ENCODE measurements at places on chromosomes 2 and 18. TPM values are rescaled to one million over a fixed set of nuclear protein-coding genes. Genes with fewer than 3 reads are reported as not detected.

DNA sequence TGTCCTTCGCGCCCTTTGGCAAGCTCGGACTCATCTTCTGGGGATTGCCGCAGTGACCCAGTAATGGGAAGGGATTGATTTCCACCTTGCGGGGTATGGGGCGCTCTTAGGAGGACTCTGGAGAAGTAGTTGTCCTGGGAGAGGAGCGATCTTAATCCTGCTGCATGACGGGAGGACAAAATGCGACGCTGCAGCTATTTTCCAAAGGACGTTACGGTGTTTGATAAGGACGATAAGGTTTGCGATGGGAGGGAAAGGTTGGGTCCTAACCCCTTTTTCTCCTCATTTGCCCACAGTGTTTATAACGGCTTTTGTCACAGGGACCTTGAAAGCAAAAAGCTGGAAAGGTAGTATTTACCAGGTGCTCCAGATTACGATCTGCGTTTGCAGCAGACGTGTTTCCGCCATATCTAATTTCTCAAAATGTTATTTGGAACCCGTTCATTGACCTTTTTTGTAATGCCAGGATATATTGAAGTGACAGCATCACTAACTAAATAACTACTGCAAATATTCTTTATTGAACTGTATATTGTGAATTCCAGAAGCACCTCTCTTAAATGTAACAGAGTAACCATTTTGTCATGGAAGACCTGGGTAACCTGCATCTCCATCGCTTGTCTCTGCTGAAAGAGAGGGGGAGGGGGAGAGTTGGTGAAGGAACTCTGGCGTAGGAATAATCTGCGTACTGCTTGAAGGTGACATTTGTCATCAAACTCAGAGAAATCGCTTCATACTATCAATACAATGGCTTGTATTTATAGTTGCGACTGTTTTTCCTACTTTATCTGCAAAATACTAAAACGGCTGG is 590 bp downstream of the MDH1 start:
- no peak for DNase-seq

The STAT4 gene
- total RNA-seq = 5.3 TPM

The MYL1 gene
- 0.42 TPM for total RNA-seq

GRCh38 chr2:143833015-143833660 is 686.8 kb downstream of the ZEB2 start:
- DNase-seq = no peak

DNA sequence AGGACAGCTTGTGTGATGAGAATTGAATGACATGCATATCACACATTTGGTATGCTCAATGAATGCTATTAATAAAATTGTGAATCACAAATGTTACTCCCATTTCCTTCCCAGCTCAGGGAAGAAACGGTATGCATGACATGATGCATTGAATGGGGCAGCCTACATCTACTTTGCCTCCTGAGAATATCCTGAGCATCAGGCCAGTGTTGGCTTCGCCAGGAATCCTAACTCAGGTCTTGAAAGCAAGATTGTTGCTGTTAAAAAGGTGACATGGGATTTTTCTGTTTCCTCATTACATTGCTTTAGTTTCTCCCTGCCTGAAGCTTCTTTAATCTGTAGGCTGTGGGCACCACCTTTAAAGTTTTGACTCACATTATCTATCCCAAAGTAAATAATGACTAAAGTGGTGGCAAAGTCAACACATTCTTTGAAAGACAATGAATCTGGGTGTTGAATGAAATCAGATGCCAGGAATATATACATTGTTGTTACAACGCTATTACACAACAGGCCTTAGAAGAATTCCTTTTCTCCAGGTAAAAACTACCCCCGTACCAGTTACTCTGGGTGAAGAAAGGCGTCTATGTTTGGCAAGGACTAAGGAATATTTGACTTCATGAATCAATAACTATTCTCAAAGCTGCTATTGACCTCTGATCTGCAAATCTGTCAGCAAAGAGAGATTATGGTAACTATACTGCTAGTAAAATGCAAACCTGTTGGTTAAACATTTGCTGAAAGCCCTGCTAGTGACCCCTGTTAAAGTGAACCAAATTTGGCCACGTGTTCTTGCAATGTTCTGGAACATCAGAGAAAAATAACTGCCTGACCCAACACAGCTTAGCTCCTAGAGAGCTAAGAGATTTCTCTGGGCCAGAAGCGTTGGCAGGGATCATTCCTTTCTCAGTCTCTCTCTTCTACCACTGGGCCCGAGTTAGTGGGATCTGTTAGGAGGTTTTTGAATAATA is 30.5 kb upstream of the NEDD4L start:
- DNase-seq = no peak

DNA sequence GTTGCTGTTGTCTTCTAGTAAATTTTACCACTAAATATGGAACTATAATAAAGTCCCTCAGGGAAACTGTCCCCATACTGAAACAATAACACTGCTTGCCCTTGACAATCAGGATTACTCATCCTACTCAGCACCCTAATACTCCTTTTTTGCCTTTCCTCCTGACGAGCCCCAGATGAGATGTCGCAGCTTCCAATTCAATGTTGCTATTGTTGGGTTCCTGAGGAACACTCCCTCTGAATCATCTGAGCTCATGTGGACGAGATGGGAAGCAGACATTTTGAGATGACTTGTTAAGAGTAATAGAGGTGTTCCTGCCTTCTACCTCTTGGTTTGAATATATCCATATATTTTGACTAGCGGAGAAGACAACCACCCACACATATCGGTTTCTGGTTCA is 187.8 kb upstream of the FAM98A start:
- no peak for DNase-seq

GRCh38 chr2:22497064-22497463 is 887.9 kb upstream of the KLHL29 start:
- DNase-seq = no peak

GRCh38 chr2:173307293-173307692 is 47.4 kb upstream of the CDCA7 start:
- no peak for DNase-seq

The RESP18 gene
- total RNA-seq = not detected

DNA sequence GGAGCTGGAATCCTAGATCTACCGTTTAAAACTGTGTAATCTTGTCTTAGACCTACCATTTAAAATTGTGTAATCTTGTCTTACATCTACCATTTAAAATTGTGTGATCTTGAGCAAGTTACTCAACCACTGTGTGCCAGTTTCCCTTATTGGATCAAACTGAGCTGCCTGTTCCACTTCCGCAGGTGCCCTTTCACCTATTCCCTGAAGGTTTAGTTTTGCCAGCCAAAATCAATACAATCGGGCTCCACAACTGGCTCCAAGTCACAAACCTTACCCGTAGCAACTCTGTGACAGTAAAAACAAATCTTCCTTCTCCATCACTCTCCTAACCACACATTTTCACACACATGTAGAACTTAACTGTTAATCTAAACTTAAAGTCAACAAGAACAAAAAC is 20.1 kb downstream of the DOCK10 start:
- DNase-seq = no peak

DNA sequence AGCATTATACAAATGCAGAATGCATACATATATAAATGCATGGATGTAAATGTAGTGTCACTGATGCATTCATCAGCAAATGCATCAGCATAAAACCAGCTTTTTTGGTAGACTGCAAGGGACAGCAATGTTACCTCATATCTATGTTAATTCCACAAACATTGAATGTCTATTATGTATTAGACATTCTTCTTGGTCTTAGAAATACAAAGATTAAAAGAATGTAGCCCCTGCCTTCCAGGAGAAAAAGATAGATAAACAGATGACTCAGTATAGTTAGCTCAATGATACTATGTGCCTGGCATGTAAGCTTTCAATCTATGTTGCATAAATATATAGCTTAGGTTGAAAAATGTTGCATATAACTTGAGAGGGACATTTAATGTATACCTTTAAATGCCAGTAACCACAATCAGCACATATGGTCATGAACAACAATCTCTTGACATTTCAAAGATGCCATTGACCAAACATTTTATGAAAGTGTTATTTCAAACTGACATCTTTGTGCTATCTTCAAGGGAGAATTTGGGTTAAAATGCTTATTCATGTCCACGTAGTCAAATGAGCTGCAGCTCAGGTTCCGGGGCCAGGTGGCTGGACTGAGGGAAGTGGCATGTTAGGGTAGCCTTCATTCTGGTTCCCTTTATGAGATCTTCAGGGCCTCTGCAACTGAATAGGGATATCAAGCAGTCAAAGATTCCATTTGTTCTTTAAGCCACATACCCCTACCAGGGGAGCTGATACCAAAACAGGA is 45.2 kb upstream of the GCG start:
- DNase-seq = no peak

- no peak for DNase-seq
Observed at GRCh38 chr2:69559442-69560146, 83.9 kb downstream of the AAK1 start.

GRCh38 chr18:61785588-61785987 is 107.2 kb downstream of the RNF152 start:
- DNase-seq = no peak

DNA sequence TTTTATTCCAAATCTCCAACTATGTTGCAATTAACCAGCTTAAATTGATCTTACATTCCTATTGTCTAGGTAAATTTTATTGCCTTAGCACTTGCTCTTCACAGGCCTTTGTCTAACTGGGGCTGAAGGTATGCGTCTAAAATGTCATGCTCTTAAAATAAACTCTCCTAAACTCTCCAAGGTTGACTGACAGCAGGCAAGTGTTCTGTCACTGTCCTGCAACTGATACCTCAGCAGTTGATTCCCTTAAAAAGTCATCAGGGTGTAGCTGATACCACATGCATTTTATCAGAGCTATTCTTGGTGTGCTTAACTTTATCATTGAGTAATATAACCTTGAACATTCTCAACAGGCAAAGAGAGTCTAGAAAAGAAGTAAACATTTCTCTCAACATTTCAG is 680 bp downstream of the TTN start:
- no peak for DNase-seq

The GLB1L gene
- 9.9 TPM for total RNA-seq

- DNase-seq = peak; percentile 7
Observed at GRCh38 chr2:70684846-70685622, 83.0 kb downstream of the ADD2 start.

DNA sequence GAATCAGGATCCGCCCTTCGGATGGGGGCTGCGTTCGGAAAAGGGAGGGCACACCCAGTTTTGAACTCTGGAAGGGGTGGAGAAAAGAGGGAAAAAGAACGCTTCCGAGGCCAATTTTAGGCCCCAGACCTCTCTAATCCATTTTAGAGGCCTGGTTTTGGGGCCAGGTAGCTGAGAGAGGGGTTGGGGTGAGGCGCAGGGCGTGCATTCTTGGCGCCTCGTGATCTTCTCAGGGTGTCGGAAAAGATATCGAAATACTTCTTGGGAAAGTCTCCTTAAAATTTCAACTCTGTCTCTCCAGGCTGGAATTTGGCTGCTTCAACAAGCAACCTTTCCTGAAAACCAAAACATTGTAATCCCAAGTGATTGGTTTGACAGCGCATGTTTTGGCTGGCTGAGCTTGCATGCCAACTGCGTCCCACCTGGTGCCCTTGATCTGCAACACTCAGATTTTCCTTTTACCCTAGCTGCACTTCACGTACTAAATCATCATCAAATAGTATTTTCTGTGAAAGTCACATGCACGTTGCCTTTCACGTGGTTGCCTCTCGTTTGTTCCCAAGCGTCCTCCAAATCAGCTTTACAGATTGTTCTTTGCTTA is 864 bp upstream of the XPO1 start:
- peak; percentile 48 for DNase-seq

GRCh38 chr2:55365303-55365702 is 54.4 kb downstream of the CCDC88A start:
- no peak for DNase-seq

DNA sequence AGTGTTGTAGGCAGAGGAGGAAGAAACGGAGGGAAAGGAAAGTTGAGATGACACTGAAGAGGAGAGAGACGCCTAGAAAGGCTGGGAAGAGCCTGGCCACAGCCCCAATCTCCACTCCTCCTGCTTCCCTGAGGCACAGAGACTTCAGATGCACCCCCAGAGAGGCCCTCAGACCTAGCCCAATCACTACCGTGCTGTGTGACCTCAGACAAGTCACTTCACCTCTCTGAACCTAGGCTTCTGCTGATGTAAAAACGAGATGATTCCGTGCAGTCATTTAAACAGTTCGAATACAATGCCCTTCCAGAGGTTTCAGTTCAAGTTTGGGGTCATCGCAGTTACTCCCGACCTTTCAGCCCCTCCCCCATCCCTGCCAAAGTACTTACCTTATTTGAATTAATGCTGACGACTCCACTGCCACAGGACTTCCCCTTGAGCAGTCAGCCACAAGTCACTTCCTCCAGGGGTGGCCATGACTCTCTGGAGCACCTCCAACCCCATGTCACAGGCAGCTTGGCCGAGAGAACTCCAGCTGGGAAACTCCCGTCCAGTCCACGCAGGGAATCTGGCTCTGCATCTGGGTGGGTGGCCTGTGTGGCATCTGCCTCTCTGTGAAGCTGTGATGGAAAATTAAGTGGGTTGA is 105.2 kb upstream of the ID2 start:
- DNase-seq = peak; percentile 42

GRCh38 chr2:128233790-128234395 is 84.8 kb downstream of the HS6ST1 start:
- DNase-seq = no peak
